ENCODE measurements at places on chromosomes 7 and 10.
A peak's percentile ranks its signal among the peaks of the same experiment; 100 is the strongest.

GRCh38 chr7:87426160-87426559, 49.3 kb downstream of the ABCB4 start:
- DNase-seq, result no peak

DNA sequence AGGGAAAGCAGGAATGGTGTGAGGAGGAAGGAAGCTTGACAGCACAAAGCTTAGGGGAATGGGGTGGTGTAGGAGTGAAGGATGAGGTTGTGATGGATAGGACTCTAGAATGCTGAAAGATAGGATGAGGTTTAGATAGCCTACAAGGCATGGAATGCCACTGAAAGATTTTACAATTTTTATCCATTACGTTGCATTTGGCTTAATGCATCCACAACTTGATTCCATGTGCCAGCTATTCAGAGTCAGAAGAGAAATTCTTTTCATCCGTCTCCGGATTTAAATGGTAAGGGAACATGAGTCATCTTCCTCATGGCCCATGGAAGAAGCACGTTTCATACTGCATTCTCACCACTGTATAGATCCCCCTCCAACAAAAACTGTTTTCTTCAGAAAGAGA, 212.4 kb upstream of the BMPER start:
- DNase-seq, result no peak

- no peak for DNase-seq
Measured at GRCh38 chr7:3159039-3159438, 115.4 kb upstream of the CARD11 start.

DNA sequence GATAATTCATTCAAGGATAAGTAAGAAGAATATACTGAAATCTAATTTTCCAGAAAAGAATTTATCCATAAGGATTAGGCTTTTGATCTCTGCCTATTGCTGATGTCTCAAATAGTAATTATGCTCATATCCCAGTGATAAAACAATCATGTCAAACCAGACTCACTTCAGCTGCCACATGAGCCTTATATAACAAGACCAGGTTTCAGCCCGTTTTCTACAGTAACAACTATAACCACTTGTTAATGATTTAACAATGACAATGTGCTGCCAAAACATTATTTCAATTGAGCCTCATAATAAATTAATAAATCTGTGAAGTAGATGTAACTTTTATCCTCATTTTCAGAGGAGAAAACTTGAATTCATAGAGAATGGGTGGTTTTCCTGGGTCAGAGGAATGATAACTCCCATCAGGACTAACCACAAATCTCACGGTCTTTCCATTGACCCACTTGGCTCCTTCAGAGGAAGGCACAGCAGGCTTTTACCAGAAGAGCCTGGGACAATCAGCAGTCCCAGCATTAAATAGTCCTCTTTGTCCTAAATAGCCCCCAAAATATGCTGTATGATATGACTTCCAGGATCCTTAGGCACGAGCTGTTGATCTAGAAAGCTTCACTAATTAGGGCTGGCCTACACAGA, 42.5 kb upstream of the SLIT1 start:
- no peak for DNase-seq

- no peak for DNase-seq
Measured at GRCh38 chr10:116331815-116332214, 7.6 kb downstream of the CCDC172 start.

GRCh38 chr10:80544316-80544953, 6.7 kb downstream of the SH2D4B start:
- DNase-seq, result no peak

DNA sequence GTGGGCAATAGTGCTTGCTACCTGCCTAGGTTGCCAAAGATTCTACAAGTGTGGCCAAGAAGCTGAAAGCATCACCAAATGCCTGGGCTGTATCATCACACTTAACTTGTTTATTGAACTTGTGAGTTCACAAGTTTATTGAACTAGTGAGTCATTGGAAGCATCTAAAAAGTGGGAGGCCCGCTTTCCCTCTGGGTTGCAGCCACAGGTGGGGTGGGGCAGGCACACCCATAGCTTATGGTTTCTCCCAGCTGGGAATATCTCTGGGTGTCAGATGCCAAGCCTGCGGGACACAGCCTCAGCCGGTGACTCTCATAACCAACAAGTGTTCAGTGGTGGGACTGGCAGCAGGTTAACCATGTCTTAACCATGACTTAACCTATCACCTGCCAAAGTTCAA, 145.9 kb upstream of the FAM13C start:
- no peak for DNase-seq

- no peak for DNase-seq
Measured at GRCh38 chr7:140391634-140392033, 6.7 kb downstream of the SLC37A3 start.

GRCh38 chr7:52715701-52716100, 319.7 kb upstream of the POM121L12 start:
- no peak for DNase-seq

GRCh38 chr7:134317434-134317833, 704 bp upstream of the SLC35B4 start:
- DNase-seq, result no peak

GRCh38 chr10:69732147-69732825, 69.4 kb upstream of the COL13A1 start:
- DNase-seq, result no peak

- no peak for DNase-seq
Measured at GRCh38 chr10:17504547-17505245, 50.3 kb upstream of the ST8SIA6 start.

GRCh38 chr10:116688241-116688711, 54.1 kb downstream of the HSPA12A start:
- no peak for DNase-seq

DNA sequence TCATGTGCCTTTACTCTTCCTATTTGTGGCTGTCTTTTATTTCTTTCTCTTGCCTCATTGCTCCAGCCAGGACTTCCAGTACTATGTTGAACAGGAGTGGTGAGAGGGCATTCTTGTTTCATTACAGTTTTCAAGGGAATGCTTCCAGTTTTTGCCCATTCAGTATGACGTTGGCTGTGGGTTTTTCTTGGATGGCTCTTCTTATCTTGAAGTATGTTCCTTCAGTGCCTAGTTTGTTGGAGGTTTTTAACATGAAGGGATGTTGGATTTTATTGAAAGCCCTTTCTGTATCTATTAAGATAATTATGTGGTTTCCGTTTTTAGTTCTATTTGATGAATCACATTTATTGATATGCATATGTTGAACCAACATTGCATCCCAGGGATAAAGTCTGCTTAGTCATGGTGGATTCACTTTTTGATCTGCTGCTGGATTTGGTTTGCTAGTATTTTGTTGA, 96.8 kb downstream of the GLCCI1 start:
- DNase-seq, result no peak

GRCh38 chr7:140245611-140246105, 68.9 kb upstream of the KDM7A start:
- no peak for DNase-seq

DNA sequence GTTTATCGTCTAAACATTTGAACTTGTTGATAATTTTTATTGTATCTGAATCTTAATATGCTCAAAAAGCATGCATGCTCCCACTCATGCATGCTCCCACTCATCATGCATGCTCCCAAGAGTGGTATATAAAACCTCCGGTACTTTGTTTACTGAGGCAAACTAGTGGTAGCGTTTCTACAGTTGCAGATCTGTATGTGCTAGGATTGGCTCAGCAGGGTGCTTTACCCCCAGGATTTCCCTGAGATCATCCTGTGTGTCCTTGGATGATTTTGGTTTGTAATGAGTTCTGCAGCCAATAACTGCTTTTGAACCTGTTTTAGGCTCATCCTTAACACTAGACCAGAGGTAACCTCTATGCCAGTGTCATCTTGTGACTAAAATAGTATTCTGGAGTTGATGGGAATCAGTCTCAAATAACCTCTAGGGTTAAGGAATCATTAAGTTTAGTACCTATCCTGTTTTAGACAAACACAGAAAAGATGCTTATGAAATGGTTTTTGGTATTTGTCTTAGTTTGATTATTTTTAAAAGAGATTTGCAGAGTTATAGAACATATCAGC, 40.4 kb downstream of the PHTF2 start:
- DNase-seq, result no peak

- no peak for DNase-seq
Measured at GRCh38 chr10:31133251-31133791, 101.7 kb upstream of the ZNF438 start.

DNA sequence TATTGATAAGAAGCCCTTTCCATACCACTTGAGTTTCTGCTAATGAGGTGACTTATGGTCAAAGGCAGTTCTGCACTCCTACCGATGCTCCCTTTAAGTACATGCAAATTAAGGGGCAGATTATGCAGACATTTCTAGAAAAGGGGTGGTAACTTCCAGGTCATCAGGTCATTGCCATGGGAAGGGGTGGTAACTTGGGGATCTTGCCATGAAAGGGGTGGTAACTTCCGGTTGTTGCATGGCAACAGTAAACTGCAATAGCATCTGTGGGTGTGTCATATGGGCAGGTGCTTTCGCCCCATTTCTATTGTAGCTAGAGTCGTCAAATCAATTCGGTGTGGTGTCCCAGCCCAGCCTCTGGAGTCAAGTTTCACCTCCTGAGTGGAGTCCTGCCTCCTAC, 150.9 kb downstream of the UBE2H start:
- no peak for DNase-seq

DNA sequence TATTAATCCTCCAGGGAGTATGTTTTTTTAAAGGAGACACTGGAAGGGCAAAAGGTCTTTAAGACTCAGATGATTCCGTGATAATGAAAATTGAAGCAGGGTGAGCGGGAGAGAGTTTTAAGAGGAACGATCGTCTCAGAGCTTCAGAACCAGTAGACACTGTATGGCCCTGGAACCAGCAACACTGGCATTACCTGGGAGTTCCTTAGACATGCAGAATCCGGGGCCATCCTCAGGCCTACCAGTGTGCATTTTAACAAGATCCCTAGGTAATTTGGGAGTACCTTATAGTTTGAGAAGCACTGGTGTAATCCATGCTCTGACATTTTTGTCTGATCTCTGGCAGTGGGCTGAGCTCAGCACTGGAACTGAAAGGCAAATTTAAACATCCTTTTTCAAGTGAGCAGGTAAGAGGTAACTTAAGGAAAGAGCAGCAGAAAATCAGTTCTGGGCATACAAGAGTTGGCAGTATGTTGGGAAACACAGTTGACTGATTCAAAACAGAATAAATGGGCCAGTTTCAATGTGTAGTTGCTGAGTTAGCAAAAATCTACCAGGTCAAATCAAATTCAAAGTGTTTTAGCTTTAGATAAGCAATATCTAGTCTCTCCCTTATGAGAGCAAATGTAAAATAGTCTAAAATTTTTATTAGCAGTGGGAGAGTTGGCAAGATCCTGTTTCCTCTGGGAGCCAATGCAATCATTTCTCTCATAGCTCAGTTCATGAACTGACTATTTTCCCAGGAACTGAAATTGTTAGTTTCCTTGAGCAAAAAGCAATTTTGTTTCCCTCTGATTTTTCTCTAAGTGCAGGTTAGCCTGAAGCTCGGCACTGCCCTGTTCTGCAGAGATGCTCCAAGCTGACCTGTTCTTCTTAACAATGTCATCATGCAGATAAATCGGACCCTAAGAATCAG, 97.2 kb upstream of the ELMO1 start:
- DNase-seq, result no peak

GRCh38 chr10:55311848-55312635, 511.0 kb upstream of the PCDH15 start:
- DNase-seq, result no peak

- DNase-seq, result no peak
Measured at GRCh38 chr10:78963074-78964034, 105.4 kb upstream of the ZMIZ1 start.

GRCh38 chr10:43998021-43998809, 349.5 kb upstream of the ZNF32 start:
- no peak for DNase-seq

GRCh38 chr7:1232623-1233332, at the start of gene UNCX:
UNCX (plus strand) TSS chr7:1232872; CDS start chr7:1233018, 146 bp downstream.
- DNase-seq, result no peak

- DNase-seq, result no peak
Measured at GRCh38 chr10:103633846-103634245, 140.3 kb downstream of the NEURL1 start.

- DNase-seq, result no peak
Measured at GRCh38 chr10:24505759-24506158, 217.9 kb downstream of the ARHGAP21 start.

GRCh38 chr7:585873-586272, 66.2 kb upstream of the PDGFA start:
- DNase-seq, result no peak

DNA sequence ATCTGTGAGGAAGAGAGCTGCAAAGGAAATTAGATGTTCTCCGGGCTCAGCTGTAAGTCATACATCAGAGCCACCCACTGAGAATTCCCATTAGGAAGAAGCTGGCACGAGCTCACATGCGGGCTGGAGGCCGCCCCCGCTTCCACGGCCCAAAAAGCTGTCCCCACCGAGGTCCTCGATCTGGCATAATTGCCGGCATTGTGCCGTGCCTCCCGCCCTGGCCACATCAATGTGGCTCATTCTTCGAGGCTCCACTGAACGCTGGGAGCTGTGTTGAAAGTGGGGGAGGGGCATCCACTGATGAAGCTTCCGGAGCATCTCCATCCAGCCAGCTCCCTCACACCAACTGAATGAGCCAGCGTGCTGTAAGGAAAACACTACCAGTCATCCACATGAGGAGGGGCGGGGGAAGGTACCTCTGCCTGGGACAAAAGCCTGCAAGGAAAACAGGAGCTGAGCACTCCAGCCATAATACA, 173.1 kb downstream of the PTPRN2 start:
- DNase-seq, result no peak

DNA sequence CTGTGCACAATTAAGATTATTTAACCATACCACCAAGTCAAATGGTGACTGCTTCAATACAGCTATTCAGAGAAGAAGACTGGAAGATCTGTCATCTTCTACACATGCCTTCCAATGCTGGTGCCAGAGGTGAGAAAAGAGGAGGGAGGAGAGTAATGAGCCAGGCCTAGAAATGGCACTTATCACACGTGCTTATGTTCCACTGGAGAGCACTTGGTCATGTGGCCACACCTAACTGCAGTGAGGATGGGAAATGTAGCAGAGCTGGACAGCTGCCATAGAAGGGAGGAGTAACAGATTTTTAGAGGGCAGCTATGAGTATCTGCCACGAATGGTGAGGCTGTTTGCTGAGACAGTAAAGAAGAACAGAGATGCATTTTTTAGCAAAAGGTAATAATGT, 77.1 kb downstream of the MPLKIP start:
- DNase-seq, result peak; percentile 78

- DNase-seq, result no peak
Measured at GRCh38 chr10:11528286-11528685, 83.2 kb downstream of the USP6NL start.

GRCh38 chr7:133354546-133355324, 101.9 kb downstream of the EXOC4 start:
- no peak for DNase-seq

- no peak for DNase-seq
Measured at GRCh38 chr10:28949005-28950004, 272.0 kb downstream of the BAMBI start.
